NCI-H1105 (cell line): ENCODE measurements at places on chromosomes 4 and X.

DNA sequence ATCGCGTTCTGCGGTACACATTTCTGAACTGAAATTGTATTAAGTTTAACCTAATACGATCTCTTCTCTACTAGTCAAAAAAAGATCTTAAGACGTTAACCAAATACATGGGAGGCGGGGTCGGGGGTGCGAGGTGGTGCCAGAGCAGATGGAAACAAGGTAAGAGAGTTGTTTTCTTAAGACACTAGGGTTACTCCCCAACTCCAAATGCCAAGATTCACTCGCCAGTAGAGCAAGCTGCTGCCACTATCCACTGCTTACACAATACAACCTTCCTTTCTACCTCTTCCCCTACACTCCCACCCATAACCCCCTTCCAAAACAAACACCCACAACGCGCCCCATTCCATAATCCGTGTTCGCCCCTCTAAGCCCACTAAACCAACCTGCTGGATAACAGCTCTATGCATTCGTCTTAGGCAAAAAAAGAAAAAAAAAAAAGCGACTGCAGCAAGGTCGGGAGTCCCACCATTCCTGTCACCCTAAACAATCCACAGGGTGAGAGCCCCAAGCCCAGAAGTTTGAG lies 1.3 kb downstream of the LCORL start:
- DNase-seq = no peak

GRCh38 chrX:10016519-10017132 lies 49.5 kb downstream of the CLDN34 start:
- no peak for DNase-seq

DNA sequence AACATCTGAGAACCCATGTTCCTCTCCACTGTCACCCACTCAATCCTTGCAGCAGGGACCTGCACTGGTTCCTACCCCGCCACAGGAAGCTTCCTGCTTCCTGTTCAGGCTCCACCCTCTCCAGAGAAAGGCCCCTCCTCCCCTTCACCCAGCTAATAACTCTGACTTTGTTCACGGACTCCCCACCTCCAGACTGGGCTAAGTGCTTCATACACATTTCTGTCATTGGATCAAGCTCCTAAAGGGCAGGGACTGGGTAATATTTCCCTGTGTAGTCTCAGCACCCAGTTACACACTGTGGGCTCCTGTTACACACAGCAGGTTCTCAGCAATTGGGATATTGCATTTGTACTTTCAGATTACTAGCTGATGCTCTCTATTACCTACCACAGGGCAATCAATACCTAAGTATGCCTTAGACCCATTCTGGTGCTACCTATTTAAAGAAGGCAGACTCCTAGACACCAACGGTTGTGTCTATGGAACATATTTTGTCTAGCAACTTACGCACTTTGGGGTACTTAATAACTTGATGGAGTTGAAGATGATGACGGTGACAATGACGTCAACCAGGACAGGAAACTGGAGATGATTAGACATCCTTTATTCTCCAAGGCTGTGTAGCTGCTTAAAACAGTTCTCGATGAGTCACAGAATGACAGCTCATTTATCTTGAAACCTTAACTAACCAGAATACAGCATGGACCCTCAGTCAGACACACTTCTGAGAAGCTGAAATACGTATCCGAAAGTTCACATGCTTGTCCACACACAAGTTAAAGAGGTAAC lies 58.1 kb downstream of the MAML3 start:
- DNase-seq = no peak

- DNase-seq = no peak
These were observed at the start of gene ANOS1 for GRCh38 chrX:8731559-8732395. Gene ANOS1, minus strand, starts transcription at chrX:8732137. Its CDS starts 101 bp downstream, at chrX:8732036.

DNA sequence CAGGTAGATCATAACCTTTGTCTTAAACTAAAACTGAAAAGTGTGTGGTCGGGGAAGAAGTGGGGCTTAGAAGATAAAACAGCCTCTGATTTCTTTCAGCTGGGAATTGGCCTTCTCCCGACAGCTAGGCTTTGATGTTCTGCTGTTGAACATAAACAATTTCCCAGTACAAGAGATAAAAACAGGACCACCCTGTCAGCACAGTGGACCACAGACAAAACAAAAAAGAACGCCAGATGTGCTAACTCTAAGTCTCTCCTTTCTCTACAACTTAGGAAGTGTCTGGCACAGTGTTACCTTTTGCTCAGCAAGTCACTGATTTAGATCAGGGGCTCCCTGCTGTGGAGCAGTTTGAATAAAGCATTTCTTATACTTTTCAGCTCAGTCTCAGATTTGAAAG lies 87.5 kb upstream of the UXT start:
- no peak for DNase-seq
